NCI-H1436 treated with DMSO at 0.1 percent for 48 hours (cell line): ENCODE measurements at places on chromosomes 2 and 18.

DNA sequence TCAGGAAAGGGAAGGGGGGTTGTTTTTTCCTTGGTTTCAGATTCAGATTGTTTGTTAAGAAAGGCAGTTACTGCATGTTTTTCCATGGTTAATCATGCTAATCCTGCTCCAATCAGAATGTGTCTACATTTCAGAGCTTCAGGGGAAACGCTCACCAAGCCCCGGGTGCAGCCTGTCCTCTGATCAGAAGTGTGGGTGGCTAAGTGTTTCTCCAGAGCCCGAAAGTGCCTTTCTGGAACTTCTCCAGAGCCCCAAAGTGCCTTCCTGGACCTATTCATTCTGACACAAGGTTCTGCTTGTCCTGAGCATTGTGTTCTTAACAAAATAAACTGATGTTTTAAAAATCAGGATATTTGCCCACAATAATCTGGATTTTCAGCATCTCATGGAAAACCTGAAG, 359.0 kb upstream of the ZNF521 start:
- DNase-seq, result no peak

DNA sequence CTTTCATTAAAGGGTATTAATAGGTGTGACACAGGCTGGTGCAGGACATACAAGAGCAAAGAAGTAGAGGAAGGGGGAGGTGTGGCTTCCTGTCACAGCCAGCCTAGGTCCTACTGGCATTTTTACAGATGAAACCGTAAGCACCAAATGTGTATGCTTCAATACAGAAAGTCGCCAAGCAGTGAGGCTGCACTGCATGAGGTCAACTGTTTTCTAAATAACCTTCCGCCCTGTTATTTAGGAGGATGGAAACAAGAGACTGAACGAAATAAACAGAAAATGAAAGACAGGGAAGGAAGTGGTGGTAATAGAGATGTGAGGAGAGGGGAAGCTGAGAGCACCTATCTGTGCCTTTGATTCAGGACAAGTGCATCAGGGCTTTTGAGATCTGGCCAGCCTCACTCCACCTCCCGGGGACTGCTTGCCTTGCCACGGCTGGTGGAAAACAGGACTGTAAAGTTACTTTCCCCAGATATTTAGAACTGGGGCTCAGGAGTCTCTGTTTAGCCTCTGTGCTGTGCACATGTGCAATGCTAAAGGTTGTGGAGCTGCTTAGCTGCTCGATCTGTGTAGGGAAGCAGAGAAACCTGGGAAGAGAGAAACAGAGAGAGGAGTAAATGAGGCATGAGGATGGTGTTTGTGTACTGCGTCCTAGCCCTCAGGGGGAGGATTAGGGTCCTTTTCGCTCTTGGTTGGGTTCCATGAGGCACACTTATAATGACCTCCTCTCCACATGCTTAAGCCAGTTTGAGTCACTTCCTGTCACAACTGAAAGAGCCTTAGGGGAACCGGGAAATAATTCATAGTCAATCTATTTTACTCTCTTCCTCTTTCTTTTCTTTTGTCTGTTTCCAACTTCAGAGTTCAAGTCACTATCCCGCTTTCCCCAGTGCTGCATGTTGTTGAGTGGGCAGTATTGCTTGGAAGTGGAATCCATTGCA, 62.3 kb upstream of the BOD1L2 start:
- no peak for DNase-seq

- no peak for DNase-seq
These were observed 158.7 kb upstream of the MYO3B start for GRCh38 chr2:170019060-170019805.

DNA sequence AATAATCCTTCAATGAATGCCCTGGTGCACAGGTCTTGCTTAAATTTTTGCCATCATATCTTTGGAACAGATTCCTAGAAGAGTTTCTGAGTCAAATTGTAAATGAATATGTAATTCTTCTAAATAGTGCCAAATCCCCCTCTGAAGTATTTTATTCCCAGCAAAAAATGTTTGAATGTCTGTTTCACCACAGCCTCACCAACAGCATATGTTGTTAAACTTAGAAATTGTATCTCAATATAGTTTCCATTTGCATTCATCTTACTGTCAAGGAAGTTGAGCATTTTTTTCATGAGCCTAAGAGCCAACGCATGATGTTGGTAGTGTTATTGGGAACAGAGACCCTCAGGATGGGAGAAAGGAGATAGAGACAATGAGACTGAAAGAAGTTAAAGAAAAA, 86.8 kb upstream of the IL1R2 start:
- DNase-seq, result no peak

GRCh38 chr2:102342888-102343287, 12.7 kb upstream of the IL18R1 start:
- DNase-seq, result no peak

DNA sequence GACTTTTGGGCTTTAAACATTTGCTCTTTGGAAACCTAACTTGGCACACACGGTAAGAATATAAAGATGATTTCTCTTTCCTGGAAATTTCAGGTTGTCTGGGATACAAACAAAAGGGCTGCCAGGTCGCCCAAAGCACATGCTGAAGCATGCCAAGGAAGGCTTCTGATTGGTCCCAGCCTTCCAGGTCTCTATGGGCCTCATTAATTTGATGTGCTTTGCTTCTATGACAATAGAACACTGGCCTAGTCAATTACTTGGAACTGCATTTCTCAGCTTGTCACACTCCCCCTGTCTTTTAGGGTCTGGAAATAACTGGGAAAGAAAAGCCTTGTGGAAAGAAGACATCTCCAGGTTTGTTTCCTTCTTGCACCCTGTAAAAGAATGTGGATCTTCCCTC, 228.9 kb downstream of the ADCYAP1 start:
- DNase-seq, result no peak

- no peak for DNase-seq
These were observed 1085.4 kb upstream of the NRXN1 start for GRCh38 chr2:52117299-52117698.

DNA sequence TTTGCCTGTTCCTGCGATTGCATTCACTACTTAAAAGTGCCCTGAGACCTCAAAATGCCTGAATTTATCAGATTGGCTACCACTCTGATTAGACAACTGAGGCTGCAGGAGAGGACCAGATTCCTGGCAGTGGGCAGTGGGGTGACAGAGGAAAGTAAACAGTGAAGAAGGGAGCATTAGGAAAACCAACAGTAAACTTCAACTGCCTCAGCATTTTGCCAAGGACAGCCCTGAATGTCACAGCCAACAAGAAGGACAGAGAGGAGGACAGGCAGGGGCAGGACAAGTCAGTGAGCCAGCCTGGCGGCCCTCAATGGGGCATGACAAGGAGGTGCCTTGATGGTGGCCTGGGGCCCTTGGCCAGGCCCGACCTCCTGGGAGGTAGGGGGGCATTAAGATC, 24.3 kb downstream of the ACMSD start:
- DNase-seq, result no peak

- no peak for DNase-seq
These were observed 32.7 kb downstream of the PDIA6 start for GRCh38 chr2:10779776-10780490.

GRCh38 chr18:47930199-47930930, at the start of gene SMAD2:
SMAD2 (minus strand) TSS chr18:47930659; CDS start chr18:47896756, 33,903 bp downstream.
- DNase-seq, result no peak

DNA sequence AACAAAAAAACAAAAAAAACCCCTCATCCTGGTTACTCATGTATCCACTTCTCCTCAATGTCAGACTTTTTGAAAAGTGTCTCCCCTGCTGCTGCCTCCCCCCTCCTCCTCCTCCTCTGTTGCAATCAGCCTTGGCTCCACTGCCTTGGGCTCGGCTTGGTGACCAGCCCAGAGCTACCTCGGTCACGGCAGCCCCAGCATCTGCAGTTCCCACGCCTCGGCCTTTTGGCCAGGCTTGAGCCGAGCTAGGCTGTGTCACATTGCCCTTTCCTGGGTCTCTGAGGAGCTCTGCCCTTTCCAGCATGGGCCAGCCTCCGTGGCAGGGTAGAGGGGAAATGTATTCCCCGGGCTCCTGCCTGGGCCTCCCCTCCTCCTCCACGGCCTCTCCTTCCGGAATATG, 22.7 kb upstream of the INHBB start:
- DNase-seq, result no peak

DNA sequence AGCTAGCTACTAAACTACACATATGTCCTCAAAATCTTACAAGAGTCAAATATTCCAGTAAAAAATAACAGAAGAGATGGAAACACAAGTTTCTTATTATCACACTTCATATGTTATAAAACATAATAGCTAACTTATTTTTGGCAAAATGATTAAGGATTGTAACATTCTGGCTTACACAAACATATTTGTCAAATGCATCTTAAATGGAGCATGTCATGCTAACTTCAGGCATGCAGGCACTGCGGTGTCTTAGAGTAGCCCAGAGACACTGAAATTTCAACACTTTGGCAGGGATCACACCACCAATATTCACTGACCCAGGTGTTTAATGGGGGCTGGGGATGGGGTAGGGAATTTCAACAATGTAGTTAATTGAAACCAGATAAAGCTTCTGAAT, 51.6 kb downstream of the LDAH start:
- DNase-seq, result no peak
